Breast epithelium (tissue), 4 donors: ENCODE measurements at places on chromosomes 11 and 22. TPM values are rescaled to one million over a fixed set of nuclear protein-coding genes. Genes with fewer than 3 reads are reported as not detected.

The CXCR5 gene
- total RNA-seq: not detected

The FIBIN gene
- 23.7 TPM for total RNA-seq

The RTN4R gene
- 2.0 TPM for total RNA-seq

The LDHAL6A gene
- total RNA-seq: not detected

The ELF5 gene
- total RNA-seq: not detected

The GGTLC3 gene
- not detected for total RNA-seq

The ART1 gene
- not detected for total RNA-seq
